ENCODE measurements at places on chromosomes 3 and 15.
A peak's percentile ranks its signal among the peaks of the same experiment; 100 is the strongest.

DNA sequence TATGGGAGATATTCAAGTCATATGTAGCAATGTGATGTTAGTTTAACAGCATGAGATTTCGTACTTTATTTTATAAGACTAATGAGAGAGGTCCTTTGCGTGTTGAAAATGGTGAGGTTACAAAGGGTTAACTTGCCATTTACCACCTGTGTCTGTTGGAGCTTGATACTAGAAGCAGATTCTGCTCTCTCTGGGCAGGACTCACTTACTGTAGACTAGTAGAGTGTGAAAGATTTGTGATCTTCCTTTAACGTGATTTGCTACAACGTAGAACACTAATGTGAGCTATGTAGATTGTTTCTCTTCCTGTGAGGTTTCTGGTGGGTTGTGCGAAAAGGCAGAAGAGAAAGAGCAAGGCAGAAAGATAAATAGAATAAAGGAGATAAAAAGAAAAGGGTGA is 1.1 kb downstream of the TP63 start:
- no peak for DNase-seq

DNA sequence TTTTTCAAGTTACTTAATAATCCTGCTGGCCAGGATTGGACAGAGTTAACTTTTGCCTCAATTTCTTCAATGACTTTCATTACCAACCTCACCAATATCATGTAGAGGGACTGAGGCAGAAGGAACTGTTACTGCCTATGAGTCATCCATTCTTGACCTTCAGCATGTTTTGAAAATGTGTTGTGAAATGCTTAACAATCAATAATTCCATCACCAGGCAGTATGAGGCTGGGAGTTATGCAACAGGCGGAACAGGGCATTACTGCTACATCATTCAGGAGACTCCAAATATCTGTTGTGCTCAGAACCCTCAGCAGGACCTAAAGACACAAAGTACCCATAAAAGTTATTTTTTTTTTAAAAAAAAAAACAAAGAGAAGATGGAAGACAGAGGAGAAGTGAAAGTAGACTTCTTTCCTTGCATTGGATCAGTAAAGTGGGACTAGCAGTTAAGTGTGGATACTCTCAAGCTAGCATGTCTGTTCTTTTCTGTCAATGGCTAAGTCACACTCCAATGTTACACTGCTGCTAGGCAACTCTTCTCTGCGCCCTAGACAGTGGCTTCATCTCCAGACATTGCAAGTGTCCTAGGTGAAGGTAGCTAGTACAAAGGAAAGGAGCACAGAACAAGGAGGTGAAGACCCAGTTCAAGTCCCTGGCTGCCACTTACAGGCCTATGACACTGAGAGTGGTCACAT is 184.9 kb upstream of the LPP start:
- no peak for DNase-seq

GRCh38 chr3:142165194-142165593 is 15.8 kb upstream of the TFDP2 start:
- DNase-seq = no peak

GRCh38 chr3:150249779-150250470 is 158.2 kb upstream of the TSC22D2 start:
- DNase-seq = no peak

- no peak for DNase-seq
These were observed 75.2 kb downstream of the SCAPER start for GRCh38 chr15:76829939-76830338.

GRCh38 chr15:38254051-38254883 is 1.6 kb downstream of the SPRED1 start:
- DNase-seq = no peak

- DNase-seq = no peak
These were observed 152.8 kb upstream of the GOLGA6L4 start for GRCh38 chr15:84082739-84083138.

DNA sequence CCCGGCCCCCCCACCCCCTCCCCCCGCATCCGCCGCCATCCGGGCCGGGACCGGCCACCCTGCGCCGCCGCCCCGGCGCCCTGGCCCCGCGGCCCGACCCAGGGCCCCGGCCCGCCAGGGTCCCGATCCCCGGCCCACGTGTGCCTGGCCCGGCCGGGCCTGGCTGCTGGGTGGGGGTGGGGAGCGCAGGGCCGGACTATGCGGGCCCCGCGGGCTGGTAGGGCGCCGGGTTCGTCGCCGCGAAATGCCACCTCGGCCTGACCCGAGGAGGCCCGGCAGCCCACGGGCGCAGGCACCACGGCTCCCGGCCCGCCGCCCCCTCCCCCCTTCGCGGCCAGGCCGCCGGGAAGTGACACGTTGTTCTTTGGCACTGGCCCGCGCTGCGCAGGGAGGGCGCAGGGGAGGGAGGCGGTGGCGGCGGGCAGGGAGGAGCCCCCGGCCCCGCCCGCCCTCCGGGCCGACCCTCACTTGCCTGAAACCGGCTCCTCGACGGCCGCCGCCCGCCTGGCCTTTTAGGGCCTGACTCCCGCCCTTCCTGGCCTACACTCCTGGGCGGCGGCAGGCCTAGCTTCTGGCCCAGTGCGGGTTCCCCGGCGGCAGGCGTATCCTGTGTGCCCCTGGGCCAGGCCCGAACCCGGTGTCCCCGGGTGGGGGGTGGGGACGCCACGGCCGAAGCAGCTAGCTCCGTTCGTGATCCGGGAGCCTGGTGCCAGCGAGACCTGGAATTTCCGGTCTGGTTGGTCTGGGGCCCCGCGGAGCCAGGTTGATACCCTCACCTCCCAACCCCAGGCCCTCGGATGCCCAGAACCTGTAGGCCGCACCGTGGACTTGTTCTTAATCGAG is 515 bp downstream of the EIF4G1 start:
- DNase-seq = peak; percentile 37

DNA sequence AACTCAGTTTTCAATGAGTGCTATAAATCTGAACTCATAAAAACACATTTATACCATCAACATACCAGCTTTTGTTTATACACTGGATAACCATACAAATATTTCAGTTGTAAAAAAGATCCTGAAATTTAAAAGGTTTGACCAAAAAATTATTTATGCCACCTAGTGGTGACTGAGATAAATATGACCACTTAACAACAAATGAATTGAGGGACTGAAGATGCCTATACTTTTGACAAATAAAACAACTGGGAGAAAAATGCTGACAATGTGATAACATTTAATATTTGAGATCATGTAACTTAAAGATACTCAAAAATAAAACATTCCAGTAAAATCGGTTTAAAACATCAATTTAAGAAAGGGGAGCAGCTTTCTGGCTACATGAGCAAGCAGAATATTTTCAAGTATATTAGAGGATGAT is 30.4 kb downstream of the ATG3 start:
- no peak for DNase-seq

GRCh38 chr3:9230596-9230995 is 18.9 kb downstream of the SRGAP3 start:
- no peak for DNase-seq

DNA sequence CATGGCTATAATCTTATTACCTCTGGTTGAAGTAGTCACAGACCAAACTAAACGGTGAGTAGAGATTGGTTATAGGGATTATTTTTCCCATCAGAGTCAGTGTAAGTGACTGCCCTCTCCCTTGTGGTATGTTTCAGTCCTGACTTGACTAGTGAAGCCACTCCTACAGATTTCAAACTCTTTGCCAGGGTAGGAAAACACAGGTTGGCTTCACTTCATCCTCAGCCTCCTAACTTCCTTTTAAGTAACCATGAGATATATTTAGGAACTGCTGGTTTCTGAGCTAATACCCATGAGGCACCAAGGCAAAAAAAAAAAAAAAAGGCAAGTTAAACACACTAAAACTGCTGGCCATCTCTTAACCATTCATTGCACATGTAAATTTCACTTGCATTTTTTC is 349.2 kb upstream of the MCTP2 start:
- DNase-seq = no peak

DNA sequence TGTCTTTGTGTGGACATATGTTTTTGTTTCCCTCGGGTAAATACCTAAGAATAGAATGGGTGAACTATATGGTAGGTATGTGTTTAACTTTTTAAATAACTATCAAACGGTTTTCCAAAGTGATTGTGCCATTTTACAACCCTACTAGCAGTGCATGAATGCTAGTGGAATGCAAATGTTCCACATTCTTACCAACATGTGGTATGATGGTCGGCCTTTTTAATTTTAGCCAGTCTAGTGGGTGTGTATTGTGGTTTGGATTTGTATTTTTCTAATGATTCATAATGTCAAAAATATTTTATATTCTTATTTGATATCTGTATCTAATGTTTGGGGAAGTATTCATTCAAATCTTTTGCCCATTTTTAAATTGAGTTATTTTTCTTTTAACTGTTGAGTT is 68.2 kb upstream of the SMAD3 start:
- DNase-seq = no peak

GRCh38 chr15:99105514-99106341 is 848 bp downstream of the SYNM start:
- DNase-seq = no peak

DNA sequence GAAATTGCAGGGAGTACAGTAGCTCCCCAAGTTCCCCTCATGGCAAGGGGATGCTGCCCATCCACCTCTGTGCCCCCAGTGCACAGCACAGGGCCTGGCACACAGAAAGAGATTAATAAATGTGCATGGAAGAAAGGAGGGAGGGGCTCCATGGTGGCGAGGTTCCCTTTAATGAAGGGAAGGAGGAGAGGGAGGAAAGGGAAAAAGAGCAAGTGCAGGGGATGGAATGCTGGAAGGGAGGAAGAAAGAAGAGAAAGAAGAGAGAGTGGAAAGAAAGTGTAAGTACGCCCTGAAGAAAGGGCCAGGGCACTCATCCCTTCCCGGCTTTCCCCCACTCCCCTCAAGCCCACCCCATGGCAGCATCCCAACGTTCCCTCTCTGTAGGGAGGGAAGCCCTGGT is 1.5 kb upstream of the VIPR1 start:
- DNase-seq = no peak

DNA sequence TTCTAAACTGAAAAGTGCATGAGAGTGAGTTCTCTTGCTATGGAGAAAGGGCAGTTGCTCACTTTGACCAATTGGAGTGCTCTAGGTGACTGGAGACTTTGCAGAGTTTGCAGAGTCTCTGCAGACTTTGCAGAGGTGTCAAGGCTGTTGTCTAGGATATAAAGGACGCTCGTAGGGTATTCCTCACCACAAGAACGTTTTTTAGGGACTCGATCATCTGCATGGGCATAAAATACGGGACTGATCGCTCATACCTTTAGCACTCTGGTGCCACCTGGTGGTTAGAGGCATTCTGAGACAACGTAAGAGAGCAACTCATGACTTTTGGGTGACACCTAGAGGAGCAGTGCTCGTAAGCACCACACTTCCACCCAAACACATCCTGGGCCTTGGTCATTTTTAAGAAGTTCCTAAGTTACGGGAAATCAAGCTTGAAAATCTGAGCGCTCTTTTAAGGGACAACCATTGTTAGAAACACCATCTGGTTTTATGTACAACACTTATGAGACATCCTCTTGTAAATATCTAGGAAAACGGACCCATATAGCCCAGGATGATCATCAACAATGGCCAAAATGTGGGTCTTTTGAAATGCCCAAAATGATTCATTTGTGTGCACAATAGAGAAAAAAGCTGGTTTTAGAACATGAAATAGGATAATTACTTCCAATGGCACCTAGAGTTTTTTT is 51.6 kb upstream of the XCR1 start:
- peak; percentile 75 for DNase-seq

DNA sequence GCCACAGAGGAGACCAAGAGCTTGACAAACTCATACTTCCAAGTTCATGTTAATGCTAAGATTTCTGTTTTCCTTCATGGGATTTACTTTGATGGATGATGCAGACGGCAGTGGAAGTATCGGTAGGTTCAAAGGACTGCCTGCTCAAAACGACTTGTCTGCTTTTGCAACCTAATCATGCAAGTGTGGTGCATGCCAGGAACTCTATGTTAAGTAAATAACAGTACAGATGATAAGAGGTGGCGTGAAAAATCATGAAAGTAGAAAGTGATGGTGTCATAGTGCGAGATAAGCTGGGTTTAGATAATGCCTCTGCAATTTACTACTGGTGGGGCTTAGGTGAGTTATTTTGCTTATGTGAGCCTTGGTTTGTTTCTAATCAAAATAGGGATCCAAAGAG is 14.7 kb upstream of the LMCD1 start:
- DNase-seq = no peak

DNA sequence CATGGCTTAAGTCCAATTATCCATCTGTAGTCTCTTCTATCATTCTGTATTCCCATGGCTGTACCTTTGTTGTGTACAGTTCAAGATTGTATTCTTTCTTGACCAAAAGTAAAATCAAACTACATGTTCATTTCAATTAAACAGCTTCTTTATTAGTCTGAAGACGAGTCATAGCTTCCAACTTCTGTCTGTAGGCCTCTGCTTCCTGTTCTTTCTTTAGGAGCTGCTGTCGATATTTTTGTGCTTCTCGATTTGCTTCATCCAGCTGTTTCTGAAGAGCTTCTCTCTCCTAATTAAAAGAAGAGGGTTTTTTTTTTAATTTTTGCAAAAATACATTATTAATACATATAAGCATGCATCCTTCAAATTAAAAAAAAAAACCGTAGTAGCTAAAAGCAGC is 13.0 kb upstream of the HDC start:
- DNase-seq = no peak

GRCh38 chr3:144429719-144430121 is 458.1 kb downstream of the DIPK2A start:
- no peak for DNase-seq

GRCh38 chr15:41043276-41043951 is 72.7 kb downstream of the INO80 start:
- DNase-seq = no peak

DNA sequence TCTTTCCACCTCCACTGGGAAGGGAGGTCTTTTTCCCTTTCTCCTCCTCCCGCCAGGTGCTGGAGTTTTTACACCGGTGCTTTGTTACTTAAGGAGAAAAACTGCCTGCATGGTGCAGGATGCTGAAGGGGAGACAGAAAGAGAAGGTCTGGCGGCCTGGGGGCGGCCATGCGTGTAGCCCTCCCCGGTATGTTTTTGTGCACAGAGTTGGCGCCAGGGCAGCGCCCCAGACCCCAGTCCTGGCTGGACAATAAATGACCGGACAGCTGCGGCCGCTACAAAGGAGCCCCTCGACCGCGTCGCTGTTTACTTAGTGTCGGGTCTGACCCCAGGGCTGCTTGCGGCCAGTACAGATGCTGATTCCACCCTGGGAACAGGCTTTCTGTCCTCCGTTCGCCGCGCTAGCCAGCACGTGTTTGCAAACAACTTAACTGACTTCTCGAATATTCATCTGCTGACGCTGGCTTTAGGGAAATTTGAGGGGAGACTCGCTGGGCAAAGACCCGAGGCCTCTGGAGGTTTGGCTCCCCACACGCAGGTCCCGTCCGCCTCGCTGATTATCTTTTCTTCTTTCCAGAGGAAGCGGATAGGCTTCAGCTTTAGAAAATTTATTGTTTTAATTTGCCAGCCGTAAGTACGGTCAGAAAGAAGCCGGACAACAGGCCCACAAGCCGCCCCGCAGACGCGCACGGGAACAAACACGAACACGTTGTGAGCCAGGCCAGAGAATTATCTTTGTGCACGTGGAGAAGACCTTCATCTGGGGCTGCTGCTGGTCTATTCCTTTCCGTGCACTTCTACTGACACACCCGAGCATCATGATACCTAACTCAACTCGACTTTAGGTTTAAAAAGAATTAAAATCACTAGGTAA is 46.9 kb downstream of the ZIC4 start:
- no peak for DNase-seq
